Non-pigmented ciliary epithelial cell (primary cell): ENCODE measurements at places on chromosomes 2 and 18.

DNA sequence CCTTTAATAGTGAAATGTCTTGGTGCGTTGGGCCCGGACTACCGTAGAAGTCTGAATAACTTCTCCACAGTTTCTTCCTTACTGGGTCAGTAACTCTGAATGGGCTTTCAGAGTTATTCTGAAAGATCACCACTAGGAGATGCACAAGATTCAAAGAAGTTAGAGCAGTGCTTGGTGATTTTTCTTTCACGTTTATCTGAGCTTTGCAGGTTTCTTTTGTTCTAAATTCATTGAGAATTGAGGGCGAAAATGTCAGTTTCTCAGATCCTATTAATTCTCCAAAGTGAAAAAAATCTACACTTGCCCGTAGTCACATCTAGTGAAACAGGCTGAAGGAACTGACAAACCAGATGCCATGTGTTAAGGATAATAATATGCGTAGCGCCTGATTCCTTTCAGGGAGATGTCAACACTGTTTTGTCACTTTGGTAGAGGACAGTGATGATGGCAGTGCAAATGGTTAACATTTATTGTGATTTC lies 70.1 kb downstream of the QPCT start:
- DNase-seq, result no peak

DNA sequence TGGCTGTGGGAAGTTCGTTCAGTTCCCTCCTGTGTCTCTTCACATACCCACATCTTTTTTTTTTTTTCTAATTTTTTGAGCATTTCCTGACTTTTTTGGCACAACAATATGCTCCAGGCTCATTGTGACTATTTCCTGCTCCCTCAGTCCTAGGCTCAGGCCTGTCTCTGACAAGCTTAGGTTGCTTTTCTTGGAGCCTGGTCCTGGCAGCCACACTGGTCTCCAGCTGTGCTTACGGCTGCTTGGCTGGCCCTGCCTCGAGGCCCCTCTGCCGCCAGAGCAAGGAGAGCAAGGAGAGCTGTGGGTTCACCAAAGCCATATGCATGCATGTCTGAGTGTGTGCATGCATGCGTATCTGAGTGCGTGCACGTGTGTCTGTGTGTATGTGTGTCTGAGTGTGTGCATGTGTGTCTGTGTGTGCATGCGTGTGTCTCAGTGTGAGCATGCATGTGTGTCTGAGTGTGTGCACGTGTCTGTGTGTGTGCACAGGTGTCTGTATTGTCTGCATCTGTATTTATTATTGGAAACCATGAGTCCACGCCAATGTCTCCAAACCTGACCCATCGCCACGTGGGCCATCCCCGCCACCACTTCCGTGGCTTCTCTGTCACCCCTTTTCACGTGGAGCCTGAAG lies 766.1 kb upstream of the SALL3 start:
- DNase-seq, result no peak

DNA sequence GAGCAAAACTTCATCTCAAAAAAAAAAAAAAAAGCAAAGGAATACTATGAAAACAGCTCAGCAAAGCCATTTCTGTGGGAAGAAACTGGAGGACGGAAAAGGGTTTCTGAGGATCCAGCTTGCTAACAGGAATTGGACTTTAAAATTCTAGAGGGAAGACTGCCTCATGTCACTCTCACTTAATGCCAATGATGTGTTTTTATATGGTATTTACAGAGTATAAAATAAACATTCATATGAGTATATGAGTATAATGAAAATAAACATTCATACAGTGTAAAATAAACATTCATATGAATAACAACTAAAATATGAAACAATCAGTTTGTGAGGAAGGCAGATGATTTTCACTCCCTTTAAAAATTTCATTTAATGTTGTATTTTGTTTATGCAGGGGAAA lies 43.9 kb downstream of the CHMP3 start:
- DNase-seq, result no peak

- no peak for DNase-seq
These were observed 44.6 kb downstream of the MRO start for GRCh38 chr18:50775207-50775606.

- no peak for DNase-seq
These were observed 75.0 kb upstream of the RBBP8 start for GRCh38 chr18:22858121-22858520.

DNA sequence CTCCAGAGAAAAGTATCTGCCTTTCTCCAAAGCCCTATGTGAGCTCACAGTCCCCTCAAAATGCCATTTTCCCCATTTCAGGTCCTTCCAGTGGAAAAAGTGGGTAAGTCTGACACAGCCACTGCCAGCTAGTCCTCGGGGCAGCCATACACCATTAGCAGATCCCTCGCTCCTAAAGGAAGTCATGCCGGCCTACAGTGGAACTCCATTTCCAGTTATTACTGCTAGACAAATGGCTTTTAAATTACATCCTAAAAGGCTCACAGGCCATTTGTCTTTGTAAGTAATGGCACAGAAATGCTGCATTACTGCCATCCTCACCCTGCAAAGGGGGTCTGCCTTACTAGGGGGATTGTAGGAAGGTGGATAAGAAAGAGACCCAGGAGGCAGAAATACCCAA lies 259.4 kb upstream of the SIX2 start:
- no peak for DNase-seq

GRCh38 chr2:197706839-197707207 lies 1.7 kb downstream of the MARS2 start:
- no peak for DNase-seq

DNA sequence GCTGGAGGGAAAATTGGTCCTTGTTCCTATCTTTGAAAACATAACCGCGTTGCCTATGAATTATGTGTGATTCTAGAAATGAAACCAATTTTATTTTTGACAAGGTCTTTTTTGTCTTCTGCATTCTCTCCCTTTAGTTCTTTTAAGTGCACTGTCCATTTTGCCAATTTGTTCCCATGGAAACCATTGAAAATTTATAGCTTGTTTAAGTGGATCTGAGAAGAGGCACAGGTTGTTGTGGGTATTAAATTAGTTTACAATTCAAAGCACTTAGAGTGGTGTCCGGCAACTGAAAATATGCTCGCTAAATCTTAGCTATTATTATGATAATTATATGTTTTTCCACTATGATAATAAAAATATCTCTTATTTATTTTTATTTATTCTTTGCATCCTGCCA lies 107.5 kb upstream of the FSHR start:
- DNase-seq, result no peak

DNA sequence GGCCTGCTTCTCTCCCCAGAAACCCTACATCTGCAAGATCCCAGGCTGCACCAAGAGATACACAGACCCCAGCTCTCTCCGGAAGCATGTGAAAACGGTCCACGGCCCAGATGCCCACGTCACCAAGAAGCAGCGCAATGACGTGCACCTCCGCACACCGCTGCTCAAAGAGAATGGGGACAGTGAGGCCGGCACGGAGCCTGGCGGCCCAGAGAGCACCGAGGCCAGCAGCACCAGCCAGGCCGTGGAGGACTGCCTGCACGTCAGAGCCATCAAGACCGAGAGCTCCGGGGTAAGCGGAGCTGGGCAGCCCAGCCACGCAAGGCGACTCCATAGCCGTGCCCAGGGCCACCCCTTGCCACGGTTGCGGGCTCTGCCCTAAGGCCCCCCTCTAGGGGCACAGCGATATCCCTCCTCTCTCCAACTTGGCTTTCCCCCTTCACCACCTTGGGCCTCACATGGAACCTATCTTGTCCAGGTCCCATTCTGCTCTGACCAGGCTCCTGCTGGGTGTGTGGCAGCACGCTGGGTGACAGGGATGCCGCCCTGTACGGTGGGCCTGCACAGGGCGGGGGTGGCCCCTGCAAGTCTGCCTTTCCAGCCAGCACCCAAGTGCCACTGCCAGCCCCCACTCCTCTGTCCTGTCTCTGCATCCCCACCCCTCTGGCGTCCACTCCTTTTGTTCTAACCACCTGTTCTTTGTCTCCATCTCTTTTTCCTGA lies 248.9 kb downstream of the GLI2 start:
- no peak for DNase-seq

DNA sequence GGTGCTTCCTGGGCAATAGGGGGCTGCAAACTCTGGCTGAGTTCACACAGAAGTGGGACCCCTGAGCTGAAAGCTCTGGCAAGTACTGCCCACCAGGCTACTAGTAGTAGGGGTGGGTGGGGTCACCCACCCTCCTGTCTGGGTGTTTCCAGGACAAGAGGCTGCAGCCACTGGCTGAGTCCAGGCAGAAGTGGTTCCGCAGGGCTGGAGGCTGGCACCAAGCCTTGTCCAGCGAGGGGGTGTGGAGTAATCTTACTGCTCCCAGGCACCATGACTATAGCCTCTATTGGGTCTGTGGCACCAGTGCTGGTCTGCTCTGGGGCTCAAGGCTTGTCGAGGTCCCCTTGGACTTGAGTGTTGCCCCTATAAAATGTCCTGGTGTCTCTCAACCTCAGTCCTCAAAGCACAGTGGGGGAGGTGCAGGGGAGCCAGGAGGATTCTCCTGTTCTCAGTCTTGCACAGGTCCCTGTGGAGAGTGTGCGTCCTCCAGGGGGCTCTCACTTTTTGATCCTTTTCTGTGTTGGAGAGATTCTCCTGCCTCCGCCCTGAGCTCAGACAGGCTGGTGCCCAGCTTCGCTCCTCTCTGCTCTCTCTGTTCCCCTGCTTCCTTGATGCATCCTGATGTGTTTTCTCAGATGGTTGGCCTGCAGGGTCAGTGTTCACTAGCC lies 48.1 kb downstream of the NUP35 start:
- no peak for DNase-seq

- peak; percentile 77 for DNase-seq
These were observed 11.2 kb downstream of the NABP1 start for GRCh38 chr2:191688934-191689695.

DNA sequence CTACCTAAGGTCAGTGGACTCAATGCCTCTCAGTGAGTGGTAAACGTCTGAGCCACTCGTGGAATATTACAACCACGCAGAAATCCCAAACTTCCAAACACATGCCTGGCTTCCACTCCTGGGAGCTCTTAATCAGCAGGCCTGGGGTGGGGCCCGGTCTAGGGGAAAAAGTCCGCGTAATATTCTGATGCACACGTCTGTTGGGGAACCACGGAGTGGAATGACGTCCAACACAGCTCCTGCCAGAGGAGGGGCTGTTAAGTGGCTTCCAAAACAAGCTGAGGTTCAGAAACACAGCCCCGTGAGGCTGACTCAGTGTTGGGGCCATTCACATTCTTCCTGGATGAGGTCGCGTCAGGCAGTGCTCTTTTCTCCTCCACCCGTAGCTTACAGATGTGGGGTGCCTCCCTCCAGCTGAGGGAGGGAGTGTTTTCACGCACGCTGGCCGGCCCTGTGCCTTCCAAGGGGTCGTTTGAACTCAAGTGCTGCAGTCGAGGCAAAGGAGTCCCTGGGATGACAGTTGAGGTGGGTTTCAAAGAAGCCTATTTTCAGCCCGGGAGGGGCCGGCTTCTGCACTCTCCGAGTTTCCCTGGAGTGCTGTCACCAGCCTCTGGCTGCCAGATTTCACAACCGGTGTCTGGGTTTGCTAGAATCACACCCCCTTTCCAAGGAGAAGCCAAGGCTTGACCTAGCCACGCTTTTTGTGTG lies 73.1 kb downstream of the ACKR3 start:
- peak; percentile 96 for DNase-seq

DNA sequence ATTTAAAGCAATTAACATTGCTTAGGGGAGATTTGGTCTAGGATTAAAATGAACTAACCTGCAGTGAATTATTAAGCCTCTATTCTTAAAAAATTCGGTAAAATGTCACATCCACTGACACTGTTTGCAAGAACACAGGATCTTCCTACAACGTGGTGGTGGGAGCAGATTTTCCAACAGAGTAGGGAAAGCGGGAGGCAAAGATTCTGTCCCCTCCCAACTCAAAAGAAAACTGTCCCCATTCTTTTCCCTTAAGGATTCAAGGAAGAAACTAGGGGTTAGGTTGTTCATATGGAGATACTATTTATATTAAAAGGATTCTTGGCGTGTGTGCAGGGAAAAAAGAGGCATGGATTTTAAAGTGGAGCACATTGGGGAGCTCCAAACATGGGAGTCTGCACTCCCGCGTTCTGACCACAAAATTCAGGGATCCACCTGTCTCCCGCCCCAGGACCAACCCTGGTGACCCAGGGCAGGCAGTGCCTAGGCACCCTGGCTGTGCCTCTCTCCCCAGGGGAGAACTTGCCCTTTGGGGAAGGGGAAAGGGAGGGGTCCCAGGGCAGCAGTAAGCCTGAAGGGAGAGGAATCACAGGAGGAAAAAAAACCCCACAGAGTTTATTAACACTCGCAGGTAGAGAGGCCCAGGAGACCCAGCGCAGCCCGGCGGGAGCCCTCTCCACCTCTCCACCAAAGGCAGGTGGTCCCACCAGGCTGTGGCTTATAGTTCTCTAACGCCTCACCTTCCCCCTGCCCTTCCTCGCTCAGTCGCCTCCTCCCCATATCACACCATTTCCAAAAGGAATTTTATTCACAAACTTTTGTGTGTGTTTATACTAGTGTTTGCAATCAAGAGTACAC lies 2.3 kb downstream of the PTGR3 start:
- DNase-seq, result no peak
